ENCODE measurements at places on chromosomes 5 and 9.

GRCh38 chr5:14842117-14842516 is 29.5 kb downstream of the ANKH start:
- no peak for DNase-seq

DNA sequence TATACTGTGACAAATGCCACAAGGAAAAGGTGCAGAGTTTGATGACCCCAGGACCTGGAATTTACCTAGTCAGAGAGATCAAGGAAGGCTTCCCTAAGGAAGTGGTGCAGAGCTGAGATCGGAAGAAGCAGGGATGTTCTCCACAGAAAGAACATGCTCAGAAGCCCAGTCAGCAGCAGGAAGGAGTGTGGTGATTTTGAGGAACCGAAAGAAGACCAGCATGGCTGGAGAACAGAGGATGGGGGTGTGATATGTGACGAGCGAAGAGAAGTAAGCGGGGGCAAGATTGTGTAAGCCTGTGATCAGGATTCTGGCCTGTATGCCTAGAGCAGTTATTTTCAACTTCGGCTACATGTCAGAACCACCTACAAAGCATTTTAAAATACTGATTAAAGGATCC is 18.7 kb upstream of the PIK3R1 start:
- no peak for DNase-seq

GRCh38 chr5:153400931-153401330 is 89.5 kb upstream of the GRIA1 start:
- DNase-seq: no peak

- no peak for DNase-seq
Observed at GRCh38 chr5:124262991-124263571, 483.4 kb downstream of the ZNF608 start.

DNA sequence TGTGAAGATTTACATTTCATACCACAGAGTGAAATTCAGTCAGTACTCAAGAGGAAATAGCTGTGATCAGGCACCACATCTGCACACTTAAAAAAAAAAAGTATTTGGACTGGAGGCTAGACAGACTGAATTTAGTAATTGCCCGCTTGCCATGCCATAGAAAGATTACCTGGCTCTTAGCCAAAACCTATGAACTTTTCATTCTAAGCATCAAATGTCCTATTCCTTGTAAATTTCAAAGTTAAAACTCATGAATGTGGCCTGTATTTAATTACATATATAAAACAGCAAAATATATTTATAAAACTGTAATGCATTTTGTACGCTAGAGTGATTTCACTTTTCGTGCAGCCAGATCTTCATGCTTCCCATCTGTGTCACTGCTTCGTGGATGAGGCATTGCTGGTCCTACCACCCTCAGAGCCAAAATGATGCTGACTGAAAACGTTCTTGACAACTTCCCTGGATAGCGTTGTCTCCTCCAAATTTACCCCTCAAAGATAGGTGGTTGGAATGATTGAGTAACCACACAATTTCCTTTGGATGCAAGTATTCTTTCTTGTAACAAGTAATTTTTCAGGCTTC is 447.9 kb upstream of the SGCD start:
- DNase-seq: no peak

GRCh38 chr5:73693573-73694061 is 67.6 kb downstream of the ARHGEF28 start:
- peak; percentile 29 for DNase-seq

DNA sequence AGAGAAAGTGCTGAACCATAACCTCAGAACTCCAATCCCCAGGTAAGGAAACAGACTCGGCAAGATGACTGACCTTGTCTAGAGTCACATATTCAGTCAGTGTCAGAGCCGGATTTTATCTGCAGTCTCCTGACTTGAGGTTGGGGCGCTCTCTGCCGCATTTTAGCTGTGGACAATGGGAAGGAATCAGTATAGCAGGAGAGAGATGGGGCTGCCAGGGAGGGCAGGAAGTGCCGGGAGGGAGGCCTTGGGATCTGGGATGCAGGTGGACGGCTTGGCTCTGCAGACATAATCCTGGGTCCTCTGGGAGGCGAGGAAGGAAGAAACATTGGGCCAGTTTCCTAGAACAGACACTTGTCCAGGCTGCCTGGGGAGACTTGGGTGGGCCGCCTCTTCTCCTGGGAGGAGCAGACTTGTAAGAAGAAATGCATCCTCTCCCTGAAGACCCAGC is 39.7 kb upstream of the COL15A1 start:
- no peak for DNase-seq

- no peak for DNase-seq
Observed at GRCh38 chr5:24555229-24555628, 89.5 kb downstream of the CDH10 start.

GRCh38 chr5:133902511-133903118 is 65.8 kb downstream of the C5orf15 start:
- DNase-seq: no peak

DNA sequence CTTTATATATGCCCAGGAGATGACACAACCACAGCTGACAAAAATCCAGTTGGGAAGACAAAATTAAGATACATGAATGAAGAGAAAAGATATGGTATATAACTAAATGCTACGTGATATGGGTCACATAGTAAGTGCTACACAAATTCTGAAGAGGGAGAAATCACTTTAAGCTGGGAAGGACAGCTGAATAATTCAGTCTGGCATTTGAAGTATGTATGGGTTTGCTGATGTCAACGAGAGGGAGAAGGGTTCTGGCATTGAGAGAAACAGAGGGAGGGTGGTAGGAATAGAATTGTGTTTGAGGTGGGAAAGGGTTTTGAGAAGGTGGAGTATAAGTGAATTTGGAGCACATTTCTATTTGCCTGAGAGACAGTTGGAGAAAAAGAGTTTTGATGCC is 6.7 kb upstream of the SLIT3 start:
- peak; percentile 9 for DNase-seq

DNA sequence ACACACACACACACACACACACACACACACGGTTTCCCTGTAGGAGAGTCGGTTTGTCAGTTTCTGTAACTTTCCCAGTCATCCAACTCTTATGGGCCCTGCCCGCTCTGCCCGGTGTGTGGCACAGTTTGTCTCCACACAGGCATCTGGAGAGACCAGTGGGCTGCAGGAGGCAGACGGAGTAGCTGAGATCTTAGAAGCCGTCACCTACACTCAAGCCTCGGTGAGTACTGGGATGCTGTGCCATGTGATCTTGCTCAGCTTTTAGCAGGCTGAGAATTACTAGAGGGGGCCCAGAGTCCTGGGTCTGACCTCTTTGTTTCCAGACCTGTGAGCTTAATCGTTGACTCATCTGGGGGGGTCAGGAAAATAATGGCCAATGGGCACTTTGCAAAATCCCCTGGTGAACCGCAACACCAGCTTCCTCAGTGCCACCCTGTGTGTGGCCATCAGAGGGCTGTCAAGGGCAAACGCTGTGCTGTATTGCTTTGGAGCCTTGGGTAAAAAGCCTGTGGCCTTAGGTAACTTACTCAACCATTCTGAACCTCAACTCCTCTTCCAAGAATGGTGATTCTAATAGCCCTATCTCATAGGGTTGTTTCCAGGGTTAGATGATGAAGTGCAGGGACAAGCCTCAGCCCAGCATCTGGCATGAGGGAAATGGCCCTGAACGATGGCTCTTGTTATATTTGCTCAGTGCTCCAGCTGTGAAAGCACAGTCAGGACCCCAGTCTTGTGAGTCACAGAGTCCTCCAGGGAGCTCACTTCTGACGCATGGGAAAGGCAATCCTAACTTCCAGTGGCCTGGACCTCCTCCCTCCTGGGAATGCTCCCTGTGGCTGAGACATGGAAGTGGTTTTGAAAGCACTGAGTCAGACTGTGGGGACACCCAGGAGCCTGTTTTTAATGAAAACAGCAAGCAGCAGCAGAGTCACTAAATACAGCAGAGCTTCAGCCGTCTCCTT is 45.6 kb downstream of the COL15A1 start:
- peak; percentile 97 for DNase-seq

DNA sequence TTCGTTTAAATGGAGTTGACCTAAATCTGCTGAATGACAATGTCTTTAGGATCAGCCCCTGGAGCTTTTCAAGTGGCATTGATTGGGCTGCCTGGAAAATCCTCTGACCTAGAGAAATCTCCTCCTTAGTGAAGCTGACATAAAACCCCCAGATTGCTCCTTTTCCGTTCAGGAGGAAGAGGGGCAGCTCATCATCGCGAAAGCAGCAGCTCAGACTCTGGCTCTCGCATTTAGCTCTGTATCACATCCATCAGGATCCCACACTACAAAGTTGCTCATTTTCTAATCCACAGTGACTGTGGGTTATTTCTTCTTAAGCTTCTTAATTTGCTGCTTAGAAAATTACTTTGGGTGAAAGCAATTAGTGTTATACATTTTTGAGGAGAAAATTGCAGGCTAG is 373.7 kb downstream of the ENC1 start:
- no peak for DNase-seq

DNA sequence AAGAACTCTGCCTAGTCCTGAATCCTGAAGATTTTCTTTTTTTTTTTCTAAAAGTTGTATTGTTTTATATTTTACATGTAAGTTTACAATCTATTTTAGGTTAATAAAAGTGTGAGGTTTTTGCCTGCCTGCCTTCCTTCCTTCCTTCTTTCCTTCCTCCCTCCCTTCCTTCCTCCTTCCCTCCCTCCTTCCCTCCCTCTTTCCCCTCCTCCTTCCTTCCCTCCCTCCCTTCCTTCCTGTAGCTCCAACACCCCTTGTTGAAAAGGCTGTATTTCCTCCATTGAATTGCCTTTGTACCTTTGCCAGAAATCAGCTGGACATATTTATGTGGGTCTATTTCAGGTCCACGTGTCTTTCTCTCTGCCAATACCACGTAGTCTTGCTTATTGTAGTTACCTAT is 46.6 kb downstream of the CACNA1B start:
- DNase-seq: no peak

GRCh38 chr5:102596113-102596512 is 97.3 kb upstream of the SLCO6A1 start:
- no peak for DNase-seq

DNA sequence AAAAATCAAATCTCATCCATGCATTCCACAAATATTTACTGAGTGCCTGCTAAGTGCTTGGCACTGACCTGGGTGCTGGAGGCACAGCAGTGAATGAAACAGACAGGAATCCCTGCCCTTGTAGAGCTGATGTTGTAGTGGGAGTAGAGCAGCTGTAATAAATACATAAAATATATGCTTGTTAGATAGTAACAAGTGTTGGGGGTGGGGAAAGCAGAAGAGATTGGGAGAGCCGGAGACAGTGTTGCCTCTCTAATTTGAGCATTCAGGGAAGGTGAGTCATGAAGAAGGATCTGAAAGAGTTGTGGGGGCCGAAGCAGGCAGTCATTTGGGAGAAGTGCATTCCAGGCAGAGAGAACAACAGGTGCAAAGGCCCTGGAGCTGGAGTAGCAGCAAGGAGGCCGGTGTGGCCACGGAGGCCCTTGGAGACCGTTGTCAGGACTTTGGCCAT is 97.9 kb downstream of the ZNF618 start:
- DNase-seq: peak; percentile 13

DNA sequence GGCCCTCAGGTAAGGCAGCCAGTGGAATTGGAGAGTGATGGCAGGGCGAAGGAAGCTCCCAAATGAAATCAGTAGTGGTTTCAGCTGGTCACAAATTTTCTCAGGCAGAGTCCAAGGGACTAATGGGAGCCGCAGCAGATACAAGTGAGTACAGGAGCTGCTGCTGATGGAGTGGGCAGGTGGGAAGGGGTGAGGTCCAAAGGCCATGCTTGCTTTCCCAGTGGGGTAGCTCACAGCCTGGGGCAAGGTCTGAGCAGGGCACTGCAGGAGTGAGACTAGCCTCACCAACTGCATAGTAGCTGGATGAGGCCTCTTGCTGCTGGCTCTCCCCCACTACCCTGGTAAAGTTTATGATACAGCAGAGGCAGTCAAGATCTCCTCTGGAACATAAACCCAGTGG is 38.2 kb downstream of the MTAP start:
- DNase-seq: no peak

- no peak for DNase-seq
Observed at GRCh38 chr9:79610019-79610631, 38.4 kb downstream of the TLE4 start.

DNA sequence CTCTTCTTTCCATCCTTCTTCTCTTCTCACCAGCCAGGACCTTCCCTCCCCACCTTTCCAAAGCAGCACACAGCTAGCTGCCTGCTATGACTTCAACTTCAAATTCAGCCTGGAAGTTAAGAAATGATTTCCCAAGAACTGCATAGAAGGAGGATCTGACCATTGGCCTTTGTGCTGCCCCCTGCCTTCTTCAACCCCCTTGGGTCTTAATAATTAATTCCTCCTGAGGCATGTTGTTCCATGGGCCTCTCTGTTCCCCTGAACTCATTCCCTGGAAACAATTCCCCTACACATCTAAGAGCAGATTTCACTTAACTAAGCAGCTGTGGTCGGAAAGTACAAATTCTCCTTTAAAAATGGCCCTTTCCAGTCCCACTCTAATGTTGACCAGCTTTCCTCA is 62.4 kb downstream of the ADAMTS12 start:
- DNase-seq: no peak

GRCh38 chr5:167770461-167770860 is 521.0 kb upstream of the WWC1 start:
- DNase-seq: no peak

DNA sequence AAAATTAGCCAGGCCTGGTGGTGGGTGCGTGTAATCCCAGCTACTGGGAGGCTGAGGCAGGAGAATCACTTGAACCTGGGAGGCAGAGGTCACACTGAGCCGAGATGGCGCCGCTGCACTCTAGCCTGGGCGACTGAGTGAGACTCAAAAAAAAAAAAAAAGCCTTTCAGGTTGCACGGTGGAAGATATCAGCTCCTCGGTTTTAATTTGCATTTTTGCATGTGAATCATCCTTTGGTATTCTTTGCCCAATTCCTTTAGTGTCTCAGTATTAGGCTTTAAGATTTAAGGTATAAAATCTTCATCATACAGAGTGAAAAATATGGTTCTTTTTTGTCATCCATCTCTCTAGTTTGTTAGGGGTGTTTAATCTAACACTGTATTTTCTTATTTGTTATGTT is 173.6 kb upstream of the S1PR3 start:
- no peak for DNase-seq

- peak; percentile 59 for DNase-seq
Observed at GRCh38 chr9:75992482-75993206, 102.2 kb downstream of the PCSK5 start.

DNA sequence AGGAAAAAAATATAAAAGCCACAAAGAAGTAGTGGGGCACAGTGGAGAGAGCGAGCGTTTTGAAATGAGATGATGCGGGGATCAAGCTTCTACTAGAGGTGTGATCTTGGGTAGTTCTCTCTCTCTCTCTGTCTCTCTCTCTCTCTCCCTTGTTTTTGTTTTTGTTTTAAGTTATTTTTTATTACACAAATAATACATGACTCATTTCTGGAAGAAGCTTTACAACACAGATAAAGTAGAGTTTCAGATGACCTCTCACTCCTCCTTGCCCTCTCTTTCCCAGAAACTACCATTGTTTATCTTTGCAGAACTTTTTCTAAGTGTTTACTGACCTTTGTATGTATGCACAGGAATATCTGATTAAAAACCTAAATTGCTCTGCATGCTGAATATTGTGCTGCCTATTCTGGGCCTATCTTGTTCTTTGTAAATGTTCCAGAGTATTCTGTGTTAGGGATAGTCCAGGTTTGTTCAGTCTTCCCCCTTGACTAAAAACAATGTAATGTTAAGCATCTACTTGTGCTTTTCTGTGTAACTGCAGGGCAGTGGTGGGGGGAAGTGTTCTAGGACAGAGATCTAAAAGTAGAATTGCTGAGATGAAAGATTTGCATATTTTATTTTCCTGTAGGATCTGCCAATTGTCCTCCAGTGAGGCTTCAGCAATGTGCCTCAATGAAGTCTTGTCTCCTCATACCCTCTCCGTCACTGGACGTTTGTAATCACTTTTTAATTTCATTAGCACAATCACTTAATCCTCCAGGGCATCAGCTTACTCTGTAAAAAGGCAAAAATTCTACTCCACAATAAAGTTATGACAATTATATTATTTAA is 52.0 kb downstream of the FYB1 start:
- DNase-seq: peak; percentile 3

GRCh38 chr9:132671620-132672412 is 1.6 kb downstream of the GTF3C4 start:
- DNase-seq: peak; percentile 86

Data from bronchial epithelial cell (primary cell).